ENCODE measurements at places on chromosomes 13 and 19. TPM values are rescaled to one million over a fixed set of nuclear protein-coding genes. Genes with fewer than 3 reads are reported as not detected.

The DAND5 gene
- total RNA-seq: 0.21 TPM

- peaks cover 55% of the 10 kb centered on the region for H3K4me1 ChIP-seq
- no peaks in the 10 kb centered on the region for H3K27me3 ChIP-seq
- H3K36me3 ChIP-seq: peaks cover 46% of the 10 kb centered on the region
- peak; percentile 93 for DNase-seq
- peak overlapping the region; percentile 63 for H3K4me3 ChIP-seq
- peak overlapping the region; percentile 96 for H3K27ac ChIP-seq
Measured at GRCh38 chr19:41327576-41328156, 17.7 kb downstream of the CCDC97 start.

The KLK14 gene
- total RNA-seq: 1.1 TPM

- H3K36me3 ChIP-seq: peaks cover 15% of the 10 kb centered on the region
- H3K27ac ChIP-seq: peak overlapping the region; percentile 97
- H3K4me1 ChIP-seq: peaks cover 25% of the 10 kb centered on the region
- H3K4me3 ChIP-seq: peak overlapping the region; percentile 72
Measured at GRCh38 chr19:610801-611480, 21.3 kb downstream of the HCN2 start.

DNA sequence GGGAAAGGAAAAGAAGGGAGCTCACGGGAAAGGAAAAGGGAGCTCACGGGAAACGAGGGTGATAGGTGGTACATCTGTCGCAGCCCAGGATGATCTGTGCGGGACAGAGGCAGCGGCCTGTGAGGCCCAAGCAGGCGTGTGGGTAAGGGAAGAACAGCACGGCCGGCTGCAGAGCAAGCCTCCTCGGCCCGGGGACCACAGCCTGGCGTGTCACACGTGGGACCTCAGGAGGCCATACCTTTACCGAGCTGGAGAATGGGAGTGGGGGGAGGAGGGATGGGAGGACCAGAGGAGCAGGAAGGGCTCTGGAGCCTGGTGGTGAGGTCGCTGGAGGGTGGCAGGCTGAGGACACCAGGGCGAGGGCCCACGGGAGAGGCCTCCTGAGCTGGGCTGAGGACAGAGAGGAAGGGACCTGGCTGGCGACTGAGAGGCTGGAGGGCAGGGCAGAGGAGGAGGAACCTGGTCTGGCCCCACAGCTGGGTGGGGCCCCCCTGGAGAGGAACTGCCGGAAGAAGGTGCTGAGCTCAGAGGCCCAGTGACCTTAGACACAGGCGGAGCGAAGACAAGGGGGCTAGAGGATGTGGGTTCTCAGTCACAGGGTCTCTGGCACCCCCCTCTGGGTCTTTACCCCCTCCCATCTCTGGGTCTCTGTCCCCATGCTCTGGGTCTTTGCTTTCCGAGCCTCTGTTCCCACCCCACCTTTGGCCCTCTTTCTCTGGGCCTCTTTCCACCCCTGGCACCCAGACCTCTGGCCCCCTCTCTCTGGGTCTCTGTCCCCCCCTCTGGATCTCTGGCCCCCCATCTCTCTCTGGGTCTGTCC lies 2.9 kb upstream of the FTL start:
- H3K4me1 ChIP-seq: peaks cover 60% of the 10 kb centered on the region
- peaks cover 52% of the 10 kb centered on the region for H3K36me3 ChIP-seq
- peak; percentile 63 for DNase-seq
- H3K4me3 ChIP-seq: peak overlapping the region; percentile 86
- H3K27me3 ChIP-seq: no peaks in the 10 kb centered on the region

The MAU2 gene
- total RNA-seq: 33.3 TPM

DNA sequence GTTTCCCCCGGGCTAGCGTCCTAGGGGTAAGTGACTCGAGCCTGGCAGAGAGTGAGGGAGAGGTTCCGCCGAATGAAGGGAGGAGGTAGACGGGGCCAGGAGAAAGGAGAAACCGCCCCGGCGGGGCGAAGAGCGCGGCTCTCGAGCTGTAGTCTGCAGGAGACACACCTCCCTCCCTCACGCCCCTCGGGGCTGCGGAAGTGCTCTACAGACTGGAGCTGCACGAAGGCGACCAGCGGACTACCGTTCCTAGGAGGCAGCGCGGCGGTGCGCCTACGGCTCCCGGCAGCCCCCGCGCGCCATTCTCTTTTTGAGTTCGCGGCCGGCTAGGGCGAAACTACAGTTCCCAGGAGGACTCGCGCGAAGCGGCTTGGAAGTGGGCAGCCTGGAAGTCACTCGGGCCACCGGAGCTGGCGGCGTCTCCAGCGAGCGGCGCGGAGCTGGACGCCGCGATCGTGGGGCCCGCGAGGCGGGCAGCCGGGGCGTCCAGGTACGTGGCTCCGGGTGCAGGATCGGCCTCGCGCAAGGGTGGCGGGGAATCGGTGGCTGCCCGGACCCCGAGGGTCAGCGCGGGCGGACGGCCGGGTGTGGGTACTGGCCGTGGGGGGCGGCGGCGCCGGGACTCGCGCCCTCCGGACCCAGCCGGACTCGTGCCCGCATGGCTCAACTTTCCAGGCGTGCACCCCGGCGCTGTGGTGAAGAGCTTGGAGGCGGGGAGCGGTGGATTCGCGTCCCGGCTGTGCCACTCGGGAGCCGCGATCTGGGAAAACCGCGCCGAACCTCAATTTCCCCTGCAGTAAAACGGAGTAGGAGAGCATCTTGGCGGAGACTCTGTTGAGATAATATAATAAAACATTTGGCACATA lies at the start of gene SIPA1L3:
TSS of gene SIPA1L3 (plus strand) at position 340 of the 866 bp plus-strand sequence. CDS start 174,358 bp downstream, outside the sequence.
- H3K4me3 ChIP-seq: peak within 1 kb of the TSS; percentile 73
- H3K27me3 ChIP-seq: no peaks in the 10 kb centered on the region
- H3K27ac ChIP-seq: peak within 1 kb of the TSS; percentile 74
- H3K36me3 ChIP-seq: no peaks in the 10 kb centered on the region
- H3K4me1 ChIP-seq: peaks cover 20% of the 10 kb centered on the region

DNA sequence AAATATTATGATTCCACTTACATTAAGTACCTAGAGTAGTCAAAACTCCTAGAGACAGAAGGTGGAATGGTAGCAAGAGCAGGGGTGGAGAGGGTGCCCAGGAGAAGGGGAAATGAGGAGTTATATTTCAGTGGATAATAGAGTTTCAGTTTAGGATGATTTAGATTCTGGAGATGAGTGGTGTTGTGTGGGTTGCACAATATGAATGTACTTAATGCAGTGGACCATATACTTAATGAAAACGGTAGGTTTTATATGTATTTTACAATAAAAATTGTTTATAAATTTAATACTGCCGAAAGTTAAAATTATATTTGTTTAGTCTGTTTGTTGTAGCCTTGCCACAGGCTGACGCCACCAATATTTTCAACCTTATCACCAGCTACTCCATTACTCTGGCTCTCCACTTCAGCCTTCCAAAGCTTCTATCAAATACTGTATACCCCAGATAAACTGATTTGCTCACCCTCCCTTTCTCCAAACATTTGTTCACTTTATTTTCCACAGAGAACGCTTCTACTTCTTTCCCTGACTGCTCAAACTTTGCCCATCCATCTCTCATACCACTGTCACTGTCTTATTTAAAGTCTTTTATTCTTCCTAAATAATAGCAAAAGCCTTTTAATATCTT lies 1.4 kb upstream of the RBM26 start:
- H3K4me1 ChIP-seq: peaks cover 30% of the 10 kb centered on the region
- H3K27me3 ChIP-seq: no peaks in the 10 kb centered on the region
- H3K36me3 ChIP-seq: peaks cover 14% of the 10 kb centered on the region

GRCh38 chr13:94270556-94270955 lies 208.9 kb downstream of the DCT start:
- H3K27ac ChIP-seq: peak overlapping the region; percentile 42
- H3K27me3 ChIP-seq: no peaks in the 10 kb centered on the region
- DNase-seq: no peak
- H3K4me1 ChIP-seq: no peaks in the 10 kb centered on the region
- no peak overlapping the region for H3K4me3 ChIP-seq
- H3K36me3 ChIP-seq: no peaks in the 10 kb centered on the region

DNA sequence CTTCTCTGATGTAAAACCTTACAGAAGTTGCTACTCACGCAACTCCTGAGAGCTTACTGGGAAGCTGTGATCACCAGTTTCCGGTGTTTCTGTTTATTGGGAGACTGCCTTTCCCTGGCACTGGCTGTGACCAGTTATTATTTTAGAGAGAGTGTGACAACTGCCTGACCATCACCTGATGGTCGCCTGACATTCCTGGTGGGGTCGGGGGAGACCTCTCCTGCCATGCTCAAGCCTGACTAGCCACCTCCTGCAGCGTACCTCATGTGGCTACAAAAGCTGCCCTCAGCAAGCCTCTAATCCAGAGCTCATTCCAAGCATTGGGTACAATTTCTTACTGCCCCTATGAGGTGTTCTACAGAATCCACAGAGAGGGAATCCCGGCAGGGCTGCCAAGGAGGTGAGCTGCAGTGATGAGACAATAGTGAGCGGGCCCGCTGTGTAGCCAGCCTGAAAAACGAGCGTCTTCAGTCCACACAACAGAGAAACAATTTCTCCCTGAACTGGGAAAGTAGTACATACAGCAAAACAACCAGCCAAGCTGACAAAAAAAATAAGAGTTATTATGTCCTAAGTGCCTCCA lies 28.7 kb downstream of the GJA3 start:
- H3K4me3 ChIP-seq: no peak overlapping the region
- DNase-seq: no peak
- peaks cover 17% of the 10 kb centered on the region for H3K27me3 ChIP-seq
- no peak overlapping the region for H3K27ac ChIP-seq
- H3K4me1 ChIP-seq: peaks cover 2% of the 10 kb centered on the region

DNA sequence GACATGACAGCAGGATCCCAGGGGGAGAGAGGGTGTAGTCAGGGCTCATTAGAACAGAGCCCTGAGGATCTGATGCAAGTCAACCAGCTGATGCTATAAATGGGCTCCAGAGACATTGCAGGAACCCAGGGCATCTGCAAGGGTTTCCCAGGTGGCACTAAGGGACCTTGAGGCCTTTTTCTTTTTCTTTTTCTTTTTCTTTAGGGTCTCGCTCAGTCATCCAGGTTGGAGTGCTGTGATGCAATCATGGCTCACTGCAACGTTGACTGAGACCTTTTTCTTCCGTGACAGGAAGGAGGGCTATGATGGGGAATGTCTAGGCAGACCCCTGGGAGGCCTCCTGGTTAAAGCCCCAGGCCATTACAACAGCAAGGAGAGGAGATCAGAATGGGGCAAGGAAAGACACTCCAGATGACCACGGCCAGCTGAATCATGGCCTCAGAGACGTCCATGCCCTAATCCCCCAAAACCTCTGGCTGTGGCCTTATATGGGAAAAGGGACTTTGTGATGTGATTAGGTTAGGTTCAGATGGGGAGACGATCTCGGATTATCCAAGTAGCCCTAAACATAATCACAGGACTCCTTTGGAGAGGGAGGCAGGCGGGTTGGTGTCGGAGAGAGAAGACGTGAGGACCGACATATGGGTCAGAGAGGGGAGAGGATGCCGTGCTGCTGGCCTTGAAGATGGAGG lies 4.5 kb upstream of the FCGRT start:
- no peak overlapping the region for H3K27ac ChIP-seq
- H3K4me3 ChIP-seq: no peak overlapping the region
- no peak for DNase-seq
- H3K4me1 ChIP-seq: peaks cover 21% of the 10 kb centered on the region
- no peaks in the 10 kb centered on the region for H3K36me3 ChIP-seq

The TLE6 gene
- total RNA-seq: 3.5 TPM

- H3K27ac ChIP-seq: no peak overlapping the region
- no peak for DNase-seq
- no peak overlapping the region for H3K4me3 ChIP-seq
Measured at GRCh38 chr13:44092078-44092970, 212.6 kb downstream of the LACC1 start.

GRCh38 chr13:99415851-99416331 lies 85.4 kb upstream of the TM9SF2 start:
- DNase-seq: peak; percentile 76
- H3K4me3 ChIP-seq: no peak overlapping the region
- H3K27ac ChIP-seq: no peak overlapping the region
- H3K36me3 ChIP-seq: peaks cover 16% of the 10 kb centered on the region
- H3K4me1 ChIP-seq: peaks cover 47% of the 10 kb centered on the region

GRCh38 chr19:38547421-38547820 lies 70.3 kb downstream of the MAP4K1 start:
- H3K27me3 ChIP-seq: peaks cover 4% of the 10 kb centered on the region
- H3K36me3 ChIP-seq: no peaks in the 10 kb centered on the region
- H3K4me1 ChIP-seq: peaks cover 31% of the 10 kb centered on the region
- DNase-seq: no peak

GRCh38 chr13:73001971-73002370 lies 56.8 kb upstream of the KLF5 start:
- H3K4me1 ChIP-seq: peaks cover 9% of the 10 kb centered on the region
- no peak overlapping the region for H3K27ac ChIP-seq
- H3K27me3 ChIP-seq: no peaks in the 10 kb centered on the region
- H3K36me3 ChIP-seq: peaks cover 18% of the 10 kb centered on the region
- DNase-seq: no peak
- no peak overlapping the region for H3K4me3 ChIP-seq

The GSX1 gene
- not detected for total RNA-seq

DNA sequence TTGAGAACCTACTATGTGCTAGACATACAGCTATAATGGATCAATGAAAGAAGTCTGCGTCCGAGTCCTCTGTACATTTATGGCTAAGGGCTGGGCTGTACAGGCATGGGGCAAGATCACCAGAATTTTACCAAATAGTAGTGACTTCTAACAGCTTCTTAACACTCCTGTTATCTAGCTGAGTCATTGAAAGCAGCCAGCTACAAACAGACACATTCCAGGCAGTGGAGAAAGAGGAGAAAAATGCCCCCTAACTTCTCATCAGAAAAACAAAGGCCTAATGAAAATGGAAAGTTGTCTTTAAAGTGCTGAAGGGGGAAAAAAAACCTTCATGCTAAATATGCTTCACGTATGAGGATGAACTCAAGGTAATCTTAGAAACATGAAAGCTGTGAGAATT lies 14.3 kb upstream of the ZNF667 start:
- H3K36me3 ChIP-seq: peaks cover 52% of the 10 kb centered on the region
- H3K27ac ChIP-seq: no peak overlapping the region
- no peaks in the 10 kb centered on the region for H3K27me3 ChIP-seq
- no peak overlapping the region for H3K4me3 ChIP-seq

GRCh38 chr13:98171900-98172589 lies 5.0 kb downstream of the RNF113B start:
- H3K27ac ChIP-seq: no peak overlapping the region
- H3K4me1 ChIP-seq: no peaks in the 10 kb centered on the region
- DNase-seq: no peak
- H3K27me3 ChIP-seq: peaks cover 23% of the 10 kb centered on the region
- H3K4me3 ChIP-seq: no peak overlapping the region
- H3K36me3 ChIP-seq: no peaks in the 10 kb centered on the region

The SYDE1 gene
- total RNA-seq: 3.3 TPM

DNA sequence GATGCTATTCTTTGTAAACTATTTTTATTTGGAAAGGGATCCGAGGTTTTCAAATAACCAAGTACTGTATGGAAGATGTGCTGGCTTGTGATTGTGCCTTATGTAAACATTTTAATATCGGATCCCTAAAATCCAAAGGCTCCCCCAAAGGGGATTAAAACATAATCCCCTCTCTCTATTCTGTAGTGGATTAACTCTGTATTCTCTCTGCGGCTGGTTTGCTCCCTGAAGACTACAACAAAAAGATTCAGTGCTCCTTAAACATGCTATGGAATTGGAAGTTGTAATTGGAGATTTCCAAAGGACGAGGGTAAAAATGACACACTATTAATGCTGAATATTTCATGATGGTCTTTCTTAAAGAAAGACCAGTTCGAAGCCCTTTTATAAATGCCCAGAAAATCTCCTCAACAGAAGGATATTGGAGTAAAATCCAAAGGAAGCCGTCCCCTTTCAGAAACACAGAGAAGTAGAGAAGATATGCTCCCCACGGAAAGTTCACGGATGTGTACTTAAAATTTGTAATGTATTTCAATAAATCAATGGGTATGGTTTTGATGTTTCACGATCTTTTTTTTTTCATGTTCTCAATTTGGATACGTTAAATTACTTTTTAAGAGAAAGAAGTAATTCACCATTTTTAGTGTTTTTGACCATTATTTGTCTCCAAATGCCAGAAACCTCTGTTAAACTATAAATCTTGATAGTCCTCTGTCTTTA lies 6.5 kb downstream of the MAB21L1 start:
- H3K27ac ChIP-seq: no peak overlapping the region
- H3K36me3 ChIP-seq: peaks cover 4% of the 10 kb centered on the region
- DNase-seq: no peak

The LMO7 gene
- total RNA-seq: 15.5 TPM

Data from activated CD4-positive, alpha-beta T cell treated with anti-CD3 and anti-CD28 coated beads for 36 hours (primary cell).